Stimulated activated CD4-positive, alpha-beta T cell treated with anti-CD3 and anti-CD28 coated beads, Interleukin-12 subunit alpha, Interleukin-12 subunit beta, amount 100 ng/mL, for 4 hours (primary cell): ENCODE measurements at places on chromosomes 5 and 9.

- DNase-seq = no peak
Observed at GRCh38 chr5:5685737-5686136, 263.3 kb downstream of the ICE1 start.

DNA sequence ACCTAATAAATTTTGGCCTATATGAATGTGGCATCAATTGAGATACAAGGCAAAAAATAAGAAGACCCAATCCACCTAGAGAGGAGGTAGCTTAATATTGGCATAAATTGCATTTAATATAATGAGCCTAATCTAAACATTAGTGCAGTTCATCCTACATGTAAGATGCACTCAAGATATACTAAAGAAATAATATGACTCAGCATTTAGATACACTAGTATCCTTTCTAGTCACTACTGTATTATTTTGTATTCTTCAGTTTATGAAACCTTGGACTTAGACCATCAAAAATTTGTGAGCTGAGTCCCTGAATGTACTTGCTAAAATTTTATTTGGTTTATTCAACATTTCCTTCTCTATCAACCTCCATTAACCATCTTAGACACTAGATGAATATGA lies 104.7 kb downstream of the RAB3C start:
- no peak for DNase-seq

DNA sequence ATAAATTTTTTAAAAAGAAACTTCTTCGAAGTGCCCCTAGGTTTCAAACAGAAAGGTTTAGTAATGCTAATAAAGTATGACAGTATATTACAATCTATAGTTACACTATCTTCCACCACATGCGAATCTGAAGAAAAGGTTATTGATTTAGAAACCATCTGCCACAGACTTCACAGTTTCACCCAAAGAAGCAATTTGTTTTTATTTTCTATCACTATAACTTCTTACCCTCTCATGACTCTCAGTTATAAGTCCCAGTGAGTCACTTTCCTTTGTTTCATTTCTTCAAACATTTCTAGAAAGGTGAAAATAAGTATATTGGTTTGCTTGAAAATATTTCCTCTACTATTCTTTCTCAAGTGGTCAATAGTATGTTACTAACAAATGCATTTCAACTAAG lies 93.6 kb downstream of the MCTP1 start:
- no peak for DNase-seq

GRCh38 chr5:167709625-167710024 lies 581.8 kb upstream of the WWC1 start:
- no peak for DNase-seq

DNA sequence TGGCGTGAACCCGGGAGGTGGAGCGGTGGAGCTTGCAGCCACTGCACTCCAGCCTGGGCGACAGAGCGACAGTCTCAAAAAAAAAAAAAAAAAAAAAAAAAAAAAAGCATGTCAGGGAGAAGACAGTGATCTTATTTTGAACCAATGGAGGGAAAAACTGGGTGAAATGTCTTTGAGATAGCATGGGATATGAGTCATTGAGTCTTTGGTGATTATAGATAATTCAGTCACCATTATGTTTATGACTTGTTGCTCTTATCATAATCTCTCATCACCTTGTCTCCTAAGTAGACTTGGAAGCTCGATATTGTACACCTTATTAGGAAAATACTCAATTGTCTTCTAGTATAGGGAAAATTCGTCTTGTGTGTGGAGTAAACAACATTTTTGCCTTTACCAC lies 55.1 kb upstream of the KDM4C start:
- no peak for DNase-seq

- no peak for DNase-seq
Observed at GRCh38 chr9:134818591-134818990, 62.0 kb upstream of the FCN2 start.

DNA sequence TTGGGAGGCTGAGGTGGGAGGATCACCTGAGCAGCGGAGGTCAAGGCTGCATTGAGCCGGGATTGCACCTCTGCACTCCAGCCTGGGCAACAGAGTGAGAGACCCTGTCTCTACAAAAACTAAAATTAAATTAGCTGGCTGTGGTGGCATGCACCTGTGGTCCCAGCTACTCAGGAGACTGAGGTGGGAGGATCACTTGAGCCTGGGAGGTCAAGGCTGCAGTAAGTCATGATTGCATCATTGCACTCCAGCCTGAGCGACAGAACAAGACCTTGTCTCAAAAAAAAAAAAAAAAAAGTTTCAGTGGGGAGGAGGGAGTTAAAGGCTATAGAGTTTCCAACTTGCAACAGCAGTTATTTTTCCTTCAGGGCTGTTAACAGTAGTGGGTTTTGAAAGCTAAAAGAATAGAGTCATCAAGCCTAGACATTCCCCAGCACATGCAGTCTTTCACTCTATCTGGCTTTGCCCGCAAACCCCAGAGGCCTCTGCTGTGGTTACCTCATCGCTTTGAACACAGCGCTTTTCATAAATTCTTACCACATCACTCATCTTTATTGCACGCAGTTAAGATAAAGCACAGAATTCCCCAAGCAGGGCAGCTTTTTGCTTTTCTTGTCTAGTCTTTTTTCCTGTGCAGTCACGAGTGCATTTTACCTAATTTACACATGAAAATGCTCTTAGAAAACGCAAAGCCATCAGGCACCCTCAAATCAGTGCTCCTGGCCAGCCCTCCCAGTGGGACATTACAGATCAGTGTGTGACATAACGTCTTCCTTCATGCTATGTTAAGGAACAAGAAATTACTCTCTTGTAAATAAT lies 8.7 kb upstream of the SLC2A8 start:
- DNase-seq = peak; percentile 68

DNA sequence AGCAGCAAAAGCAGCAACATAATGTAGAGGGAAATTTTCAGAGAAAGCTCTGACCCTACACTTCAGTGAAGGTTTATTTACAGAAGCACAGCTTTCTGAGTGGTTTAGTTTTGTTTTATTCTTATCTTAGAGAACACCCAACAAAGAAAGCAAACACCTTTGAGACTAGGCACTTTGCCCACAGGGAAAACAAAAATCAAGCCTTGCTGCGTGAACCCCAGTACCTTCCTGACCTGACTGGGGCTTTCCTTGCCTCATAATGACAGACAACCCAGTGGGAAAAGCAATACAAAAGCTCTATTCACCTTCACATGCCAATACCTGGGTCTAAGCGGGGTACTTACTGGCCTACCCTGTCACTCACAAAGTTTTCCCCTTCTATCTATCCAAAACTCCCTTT lies 189.8 kb downstream of the HINT1 start:
- DNase-seq = no peak

DNA sequence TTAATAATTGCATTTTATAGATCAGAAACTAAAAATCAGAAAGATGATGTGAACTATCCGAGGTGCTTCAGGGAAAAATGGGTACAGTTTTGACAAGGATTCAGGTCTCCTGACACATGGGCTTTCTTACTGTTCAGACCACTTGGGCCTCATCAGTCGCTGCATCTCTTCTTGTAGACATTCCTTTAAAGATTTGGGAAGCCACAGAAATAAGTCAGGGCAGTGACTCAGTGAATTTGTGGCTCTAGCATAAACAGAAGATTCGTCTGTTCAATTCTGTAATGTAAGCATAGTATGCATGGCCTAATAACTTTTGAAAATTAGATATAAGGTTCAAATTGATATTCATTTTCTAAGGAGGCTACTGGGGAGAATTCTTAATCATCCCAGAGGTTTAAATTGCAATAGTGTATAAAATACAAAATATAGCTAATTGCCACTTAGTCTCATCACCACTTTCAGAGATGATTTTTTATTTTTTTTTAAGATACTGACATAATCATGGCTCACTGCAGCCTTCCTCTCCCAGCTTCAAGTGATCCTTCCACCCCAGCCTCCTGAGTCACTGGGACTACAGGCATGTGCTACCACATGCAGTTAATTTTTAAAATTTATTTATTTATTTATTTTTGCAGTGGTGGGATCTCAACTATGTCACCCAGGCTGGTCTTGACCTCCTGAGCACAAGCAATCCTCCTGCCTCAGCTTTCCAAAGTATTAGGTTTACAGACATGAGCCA lies 48.9 kb downstream of the RASEF start:
- no peak for DNase-seq

- no peak for DNase-seq
Observed at GRCh38 chr5:131413605-131414559, 150.0 kb downstream of the CDC42SE2 start.

DNA sequence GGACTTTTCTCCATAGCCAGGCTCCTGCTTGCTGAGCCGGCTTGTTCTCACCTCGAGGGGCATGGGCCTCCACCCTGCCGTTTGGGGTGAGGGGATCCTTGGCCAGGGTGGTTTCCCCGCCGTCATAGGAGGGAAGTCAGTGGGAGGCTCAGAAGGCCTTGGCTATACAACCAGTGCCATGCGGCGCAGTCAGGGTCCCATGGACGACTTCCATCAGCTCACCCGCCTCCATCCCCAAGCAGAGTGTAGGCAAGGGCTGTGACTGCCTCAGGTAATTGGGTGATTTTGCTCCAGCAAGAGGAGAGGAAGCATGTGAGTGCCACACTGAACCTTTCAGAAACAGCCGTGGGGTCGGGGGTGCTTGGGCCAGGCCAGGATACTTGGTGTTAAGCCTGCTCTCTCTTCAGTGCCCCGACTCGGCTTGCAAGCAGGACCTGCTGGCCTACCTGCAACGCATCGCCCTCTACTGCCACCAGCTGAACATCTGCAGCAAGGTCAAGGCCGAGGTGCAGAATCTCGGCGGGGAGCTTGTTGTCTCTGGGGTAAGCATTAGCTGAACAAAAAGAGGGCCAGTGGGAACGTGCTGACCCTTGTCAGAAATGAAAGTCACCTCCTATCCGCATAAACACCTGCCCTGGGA lies 57.2 kb upstream of the LRRTM2 start:
- no peak for DNase-seq

DNA sequence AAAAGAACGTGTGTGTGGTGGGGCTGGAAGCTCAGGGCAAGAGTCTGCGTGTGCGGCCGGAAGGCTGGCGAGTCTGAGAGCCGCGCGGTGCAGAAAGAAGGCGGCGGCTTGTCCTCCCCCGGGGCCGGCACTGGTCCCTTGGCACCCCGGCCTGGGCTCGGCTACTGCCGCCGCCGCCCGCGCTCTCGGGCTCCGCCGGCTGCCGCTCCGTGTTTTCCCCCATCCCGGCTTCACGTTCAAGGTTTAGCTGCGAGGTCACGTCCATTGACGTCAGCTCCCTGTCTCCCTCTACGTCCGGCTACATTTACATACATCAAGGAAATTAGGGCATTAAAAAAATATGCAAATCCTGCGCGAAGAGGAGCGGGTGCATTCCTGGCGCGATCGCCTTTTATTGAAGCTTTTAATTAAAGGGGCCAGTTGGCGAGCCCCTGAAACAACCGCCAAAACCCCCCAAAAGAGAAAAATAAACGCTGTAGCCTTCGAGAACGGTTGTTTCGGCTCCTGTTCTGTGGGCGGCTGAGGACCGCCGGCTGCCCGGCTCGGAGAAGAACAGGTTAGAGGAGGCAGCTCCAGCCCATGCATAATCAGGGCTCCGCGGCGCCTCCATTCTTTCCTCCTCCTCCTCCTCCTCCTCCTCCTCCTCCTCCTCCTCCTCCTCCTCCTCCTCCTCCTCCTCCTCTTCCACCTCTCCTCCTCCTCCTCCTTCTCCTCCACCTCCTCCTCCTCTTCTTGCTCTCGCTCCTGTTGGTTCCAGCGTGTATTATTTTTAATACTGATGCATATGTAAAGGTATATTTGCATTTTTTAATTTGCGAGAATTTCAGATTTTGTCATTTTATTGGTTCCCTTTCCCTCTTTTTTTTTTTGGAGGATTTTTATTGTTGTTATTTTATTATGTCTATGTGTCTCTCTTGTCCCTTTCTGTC lies 207.0 kb downstream of the MEF2C start:
- DNase-seq = no peak

DNA sequence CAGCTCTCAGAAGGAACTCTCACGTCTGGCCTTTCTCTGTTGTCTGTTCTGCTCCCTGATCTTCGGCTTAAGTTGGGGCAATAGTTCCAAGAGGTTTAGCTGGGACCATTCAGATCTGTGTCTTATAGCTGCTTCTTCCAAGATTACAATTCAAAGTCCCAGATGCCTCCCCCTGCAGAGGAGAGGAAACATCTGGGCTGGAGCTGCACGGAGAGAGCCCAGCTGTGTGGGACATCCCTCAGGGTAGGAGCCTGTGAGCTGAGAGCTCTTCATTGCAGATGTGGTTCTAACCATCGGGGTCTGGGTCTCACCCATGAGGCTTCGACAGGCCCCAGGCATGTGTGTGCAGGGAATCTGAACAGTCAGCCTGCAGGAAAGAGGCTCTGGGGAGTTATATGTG lies 9.0 kb upstream of the PHF19 start:
- DNase-seq = no peak

GRCh38 chr5:135718151-135718550 lies 116.3 kb upstream of the SLC25A48 start:
- no peak for DNase-seq

DNA sequence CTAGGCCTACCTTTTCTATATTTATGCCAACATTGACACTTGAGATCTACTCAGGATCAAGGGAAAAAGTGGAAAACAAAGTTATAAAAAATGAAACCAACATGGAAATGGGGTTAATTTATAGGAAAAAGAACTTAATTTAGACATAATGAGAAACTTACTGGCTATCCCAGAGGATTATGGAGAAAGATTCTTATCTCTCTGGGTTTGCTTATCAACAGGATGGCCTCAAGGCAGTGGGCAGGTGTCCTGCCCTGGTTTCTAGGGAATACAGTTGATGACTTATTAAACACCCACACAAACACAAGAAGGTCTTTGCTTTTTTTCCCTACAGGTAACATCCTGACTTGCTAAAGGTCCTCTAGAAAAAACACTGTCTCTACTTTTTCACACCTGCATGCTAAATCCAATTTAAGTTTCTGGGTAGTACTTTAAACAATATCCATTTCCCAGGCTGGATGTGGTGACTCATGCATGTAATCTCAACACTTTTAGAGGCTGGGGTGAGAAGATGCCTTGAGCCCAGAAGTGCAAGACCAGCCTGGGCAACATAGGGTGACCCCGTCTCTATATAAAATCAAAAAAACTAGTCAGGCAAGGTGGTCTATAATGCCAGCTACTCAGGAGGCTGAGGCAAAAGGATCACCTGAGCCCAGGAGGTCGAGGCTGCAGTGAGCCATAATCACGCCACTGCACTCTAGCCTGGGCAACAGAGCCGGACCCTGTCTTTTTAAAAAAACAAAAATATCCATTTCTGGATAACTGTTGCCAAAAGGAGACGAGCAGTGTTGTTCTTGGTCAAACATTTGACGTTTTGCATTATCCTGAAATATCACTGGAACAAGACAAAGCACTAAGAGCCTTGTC lies 6.6 kb upstream of the ZNF608 start:
- no peak for DNase-seq

GRCh38 chr9:87519461-87519860 lies 21.8 kb downstream of the DAPK1 start:
- no peak for DNase-seq

- DNase-seq = no peak
Observed at GRCh38 chr5:108765647-108766046, 17.9 kb downstream of the FER start.

GRCh38 chr9:129624168-129624759 lies 1.7 kb upstream of the NTMT1 start:
- DNase-seq = peak; percentile 72
